ENCODE measurements at places on chromosomes 16 and 17.

DNA sequence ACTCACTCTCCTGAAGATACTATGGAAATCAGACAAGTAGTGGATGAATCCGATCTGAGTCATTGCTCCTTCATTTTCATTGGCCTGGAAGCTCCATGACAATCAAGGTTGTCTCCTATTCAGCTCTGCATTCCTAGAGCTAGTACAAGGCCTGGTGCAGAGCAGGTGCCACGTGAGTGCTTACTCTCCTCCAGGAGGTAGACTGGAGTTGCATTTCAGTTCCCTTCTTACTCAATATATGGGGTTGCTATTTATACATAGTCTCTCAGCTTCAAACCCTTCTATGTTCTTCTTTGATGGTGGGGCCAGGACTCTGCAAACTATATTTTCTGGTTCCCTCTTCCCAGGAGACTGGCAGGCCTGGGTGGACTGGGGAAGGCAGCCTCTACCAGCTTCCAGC, 148.3 kb downstream of the ASIC2 start:
- DNase-seq = no peak

DNA sequence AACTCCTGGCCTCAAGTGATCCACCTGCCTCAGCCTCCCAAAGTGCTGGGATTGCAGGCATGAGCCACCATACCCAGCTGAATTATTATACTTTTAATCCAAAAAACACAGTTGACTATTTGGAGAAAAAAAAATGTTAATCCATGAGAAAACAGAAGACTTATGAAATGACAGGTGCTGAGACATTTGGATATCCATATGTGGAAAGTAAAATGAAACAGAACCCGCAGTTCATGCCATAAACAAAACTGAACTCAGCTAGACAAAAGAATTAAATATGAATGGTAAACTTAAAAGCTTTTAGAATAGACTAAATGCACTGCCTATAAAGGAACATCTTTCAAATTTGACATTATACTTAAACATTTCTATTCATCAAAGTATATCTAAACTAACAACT, 8.2 kb upstream of the RBBP6 start:
- no peak for DNase-seq

DNA sequence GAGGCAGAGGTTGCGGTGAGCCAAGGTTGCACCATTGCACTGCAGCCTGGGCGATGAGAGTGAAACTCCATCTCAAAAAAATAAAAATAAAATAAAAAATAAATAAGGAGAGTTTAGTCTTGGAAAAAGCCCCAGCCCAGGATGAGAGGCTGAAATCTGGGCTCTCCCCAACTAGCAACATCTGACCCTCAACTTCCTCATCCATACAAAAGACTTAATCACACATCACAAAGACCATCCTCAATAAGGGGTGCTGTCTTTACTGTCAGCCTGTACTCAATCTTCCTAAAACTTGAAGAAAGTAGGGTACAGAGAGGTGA, 11.4 kb upstream of the SLC4A1 start:
- DNase-seq = no peak

DNA sequence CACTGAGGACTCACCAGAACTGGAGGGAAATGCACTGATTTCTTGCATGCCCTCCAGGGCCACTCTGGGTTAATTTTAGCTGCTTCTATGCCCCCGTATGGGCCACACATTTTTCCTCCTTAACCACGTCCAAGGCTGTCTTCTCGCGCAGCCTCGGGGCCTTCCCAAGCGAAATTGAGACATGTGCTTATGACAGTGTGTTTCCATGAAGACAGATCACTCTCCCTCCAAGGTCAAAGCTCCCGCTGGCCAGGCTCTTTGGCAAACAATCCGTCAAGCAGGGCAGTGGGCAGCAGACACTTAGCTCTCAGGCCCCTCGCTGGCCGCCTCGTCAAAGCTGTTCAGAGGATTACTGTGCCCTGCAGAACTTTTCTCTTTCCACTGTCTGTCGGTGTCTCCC, 243.0 kb upstream of the N4BP1 start:
- no peak for DNase-seq

GRCh38 chr16:77223184-77223583, 24.0 kb downstream of the SYCE1L start:
- DNase-seq = no peak

DNA sequence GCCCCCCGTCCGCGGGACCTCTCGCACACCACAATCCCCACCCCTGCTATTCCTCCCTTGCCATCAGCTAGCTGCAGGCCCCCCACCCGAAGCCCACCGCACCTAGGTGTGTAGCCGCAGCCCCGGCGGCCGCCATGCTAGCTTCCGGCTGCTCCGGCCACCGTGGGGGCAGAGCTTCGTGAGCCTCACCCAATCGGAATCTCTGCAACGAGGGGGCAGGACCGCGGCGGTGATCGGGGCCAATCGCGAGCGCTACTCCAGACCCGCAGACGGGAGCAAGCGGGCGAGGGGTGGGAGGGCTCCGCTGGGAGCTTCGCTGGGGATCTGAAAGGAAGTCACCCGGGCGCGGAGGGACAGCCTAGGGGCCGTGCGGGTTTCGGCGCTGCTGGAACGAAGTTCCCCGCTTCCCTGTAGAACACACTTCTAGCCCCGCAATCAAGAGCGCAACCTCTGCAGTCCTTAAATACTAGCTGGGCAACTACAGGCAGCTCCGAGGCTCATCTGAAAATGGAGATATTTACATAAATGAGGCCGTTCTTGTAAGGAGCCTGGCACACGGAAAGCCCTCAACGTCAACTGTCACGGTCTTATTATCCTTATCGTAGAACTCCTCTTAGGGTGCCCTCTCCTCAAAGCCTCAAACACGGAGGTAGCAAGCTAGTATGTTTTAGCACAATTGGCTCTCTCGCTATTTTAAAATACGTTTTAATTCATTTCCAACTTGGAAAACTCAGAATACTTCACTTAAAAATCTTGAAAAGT, at the start of gene PIGS:
TSS of gene PIGS (minus strand) at position 164 of the 762 bp plus-strand sequence. CDS start at position 136, 28 bp downstream.
- peak; percentile 79 for DNase-seq

GRCh38 chr17:48993951-48994350, 3.2 kb upstream of the IGF2BP1 start:
- DNase-seq = no peak

- no peak for DNase-seq
These were observed 8.0 kb upstream of the WDR45B start for GRCh38 chr17:82656266-82656665.

DNA sequence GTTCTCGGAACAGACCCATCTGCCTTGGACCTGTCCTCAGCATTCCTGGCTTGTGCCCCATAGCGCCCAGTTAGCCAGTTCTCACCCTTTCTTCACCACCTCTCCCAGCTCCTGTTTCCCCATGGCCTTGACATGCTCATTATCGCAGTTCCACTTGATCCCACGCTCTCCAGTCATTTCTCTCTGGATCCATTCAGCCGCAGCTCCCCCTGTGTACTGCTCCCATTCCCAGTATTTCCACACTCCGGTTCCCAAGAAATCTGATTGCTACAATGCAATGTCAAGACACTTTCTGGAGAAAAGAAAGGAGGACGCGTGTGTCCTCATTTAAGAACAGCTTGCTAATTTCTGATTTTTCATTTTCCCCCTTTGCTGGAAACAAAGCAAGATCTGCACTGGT, 55.4 kb downstream of the TMEM186 start:
- no peak for DNase-seq

- no peak for DNase-seq
These were observed 15.9 kb downstream of the CDK5R1 start for GRCh38 chr17:32502710-32503109.

DNA sequence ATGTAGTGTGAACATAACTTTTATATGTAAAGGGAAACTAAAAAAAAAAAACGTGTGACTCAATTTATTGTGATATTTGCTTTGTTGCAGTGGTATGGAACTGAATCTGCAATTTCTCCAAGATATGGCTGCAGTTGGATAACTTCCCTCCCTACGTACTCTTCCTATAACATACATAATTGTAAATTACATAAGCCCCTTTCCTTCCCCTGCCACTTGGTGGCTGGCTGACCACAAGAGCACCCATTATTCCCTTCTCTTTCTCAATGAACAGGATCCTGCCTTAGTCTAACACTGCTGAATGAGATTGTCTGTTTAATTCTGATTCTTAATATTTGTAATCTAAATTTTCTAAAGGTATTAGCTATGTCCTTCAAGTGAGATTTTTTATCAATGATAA, 27.8 kb downstream of the CCL4 start:
- DNase-seq = no peak

Data from stimulated activated CD8-positive, alpha-beta memory T cell treated with anti-CD3 and anti-CD28 coated beads, Interleukin-15, amount 100 ng/mL, for 4 hours (primary cell).